T-helper 17 cell (primary cell): ENCODE measurements at places on chromosomes 7 and 10. TPM values are rescaled to one million over a fixed set of nuclear protein-coding genes. Genes with fewer than 3 reads are reported as not detected.

DNA sequence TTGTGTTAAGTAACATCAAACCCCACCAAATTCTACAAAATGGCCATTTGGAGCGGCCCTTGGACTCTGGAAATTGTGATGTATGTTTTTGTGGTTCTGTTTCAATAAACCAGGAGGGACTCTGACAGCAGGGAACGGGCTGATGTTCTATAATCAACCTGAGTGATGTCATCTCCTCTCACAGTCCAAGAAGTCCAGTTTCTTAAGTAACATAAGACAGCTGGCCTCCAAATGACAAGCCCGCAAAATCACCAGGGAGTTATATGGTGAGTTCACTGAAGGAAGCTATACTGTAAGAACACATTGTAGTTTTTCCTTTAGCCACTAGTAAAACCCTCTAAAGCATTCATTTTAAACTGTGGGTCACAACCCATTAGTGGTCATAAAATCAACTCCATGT is 34.0 kb downstream of the GOT1 start:
- DNase-seq, result no peak

DNA sequence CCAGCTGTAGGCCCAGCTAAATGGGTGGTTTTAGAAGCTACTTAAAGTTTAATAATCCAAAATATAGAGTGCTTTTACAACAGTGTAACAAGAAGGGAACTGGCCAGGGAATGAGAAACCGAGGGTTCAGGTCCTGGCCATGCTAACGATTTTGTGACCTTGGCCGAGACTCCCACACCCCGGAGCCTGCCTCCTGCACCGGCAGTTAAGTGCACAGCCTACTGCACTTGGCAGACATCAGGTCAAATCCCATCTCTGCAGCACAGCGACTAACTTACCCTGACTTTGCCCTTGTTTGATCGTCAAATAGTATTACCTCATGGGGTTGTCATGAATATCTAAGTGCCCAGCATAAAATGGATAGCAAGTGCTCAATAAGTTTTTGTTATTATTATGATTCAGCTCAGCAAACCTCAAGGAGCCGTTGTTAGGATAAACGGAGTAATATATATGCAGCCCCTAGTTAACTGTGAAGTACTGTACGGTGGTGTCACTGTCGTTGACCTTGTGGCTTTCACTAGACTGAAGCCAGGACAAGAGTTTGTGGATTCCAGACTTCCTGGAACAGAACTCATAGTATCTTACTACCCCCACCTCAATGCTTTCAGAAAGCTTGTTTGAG is 35.5 kb downstream of the LYZL1 start:
- no peak for DNase-seq

DNA sequence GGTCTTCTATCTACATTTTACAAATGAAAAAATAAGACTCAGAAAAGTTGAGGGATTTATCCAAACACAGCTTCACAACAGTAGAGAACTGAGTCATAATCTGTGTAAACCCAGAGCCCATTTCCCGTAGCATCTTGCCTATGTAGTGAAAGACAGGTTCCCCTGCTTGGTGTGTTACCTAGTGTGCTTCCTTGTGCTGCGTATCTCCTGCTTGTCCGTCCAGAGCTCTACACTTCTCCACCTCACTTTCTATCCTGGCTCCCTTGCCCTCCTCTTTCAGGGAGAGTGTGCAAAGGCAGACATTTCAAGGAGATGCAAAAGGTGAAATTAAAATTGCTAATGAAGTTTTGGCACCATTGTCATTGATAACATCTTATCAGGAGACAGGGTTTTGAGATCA is 1.4 kb upstream of the ASNS start:
- DNase-seq, result no peak

GRCh38 chr10:51965451-51965850 is 266.1 kb upstream of the CSTF2T start:
- DNase-seq, result no peak

GRCh38 chr10:75771606-75772005 is 340.2 kb downstream of the LRMDA start:
- no peak for DNase-seq

- no peak for DNase-seq
Measured at GRCh38 chr10:103643381-103643780, 149.9 kb downstream of the NEURL1 start.

- DNase-seq, result no peak
Measured at GRCh38 chr10:29731760-29732159, 97.0 kb upstream of the SVIL start.

- no peak for DNase-seq
Measured at GRCh38 chr10:73083221-73083620, 13.4 kb downstream of the P4HA1 start.

- DNase-seq, result no peak
Measured at GRCh38 chr10:25820874-25821273, 113.2 kb upstream of the MYO3A start.

- no peak for DNase-seq
Measured at GRCh38 chr10:2519139-2519538, 548.2 kb upstream of the PFKP start.

- no peak for DNase-seq
Measured at GRCh38 chr7:144653449-144653848, 182.4 kb downstream of the TPK1 start.

- DNase-seq, result no peak
Measured at GRCh38 chr7:101913851-101914250, 96.4 kb downstream of the CUX1 start.

DNA sequence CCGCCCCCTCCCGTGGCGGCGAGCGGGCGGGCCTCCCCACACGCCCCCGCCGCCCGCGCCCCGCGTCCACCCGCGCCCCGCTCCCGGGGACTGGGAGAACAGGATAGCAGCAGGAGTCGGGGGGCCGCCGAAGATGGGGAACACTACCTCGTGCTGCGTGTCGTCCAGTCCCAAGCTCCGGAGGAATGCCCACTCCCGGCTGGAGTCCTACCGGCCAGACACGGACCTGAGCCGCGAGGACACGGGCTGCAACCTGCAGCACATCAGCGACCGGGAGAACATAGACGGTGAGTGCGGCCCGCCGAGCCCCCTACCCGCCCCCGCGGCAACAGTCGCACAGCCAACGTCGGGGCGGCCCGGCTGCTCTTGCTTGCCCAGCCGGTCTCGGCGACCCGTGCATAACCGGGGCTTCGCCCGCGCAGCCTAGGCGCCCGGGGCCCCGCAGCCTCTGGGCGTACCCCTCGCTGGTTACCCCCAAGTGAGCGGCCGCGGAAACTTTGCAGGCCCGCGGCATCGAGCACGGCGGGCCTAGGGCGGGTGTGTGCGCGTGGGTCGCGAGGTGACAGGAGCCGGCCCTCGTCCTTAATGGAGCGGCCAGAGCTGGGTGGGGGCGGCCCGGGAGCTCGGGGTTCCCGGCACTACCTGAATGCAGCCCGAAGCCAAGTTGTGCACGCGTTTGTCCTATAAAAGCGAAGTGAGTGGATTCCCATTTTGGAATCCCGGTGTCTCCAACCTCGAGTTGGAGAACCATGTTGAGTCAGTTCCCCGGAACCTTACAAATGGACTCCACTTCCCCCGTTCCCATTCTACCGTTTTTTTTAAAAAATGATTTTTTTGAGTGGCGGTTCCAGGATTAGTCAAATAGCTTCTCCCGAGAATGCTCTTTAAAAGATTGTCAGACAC is 863 bp downstream of the CCNY start:
- peak; percentile 14 for DNase-seq

GRCh38 chr10:73414230-73414945 is 530 bp upstream of the ANXA7 start:
- no peak for DNase-seq

DNA sequence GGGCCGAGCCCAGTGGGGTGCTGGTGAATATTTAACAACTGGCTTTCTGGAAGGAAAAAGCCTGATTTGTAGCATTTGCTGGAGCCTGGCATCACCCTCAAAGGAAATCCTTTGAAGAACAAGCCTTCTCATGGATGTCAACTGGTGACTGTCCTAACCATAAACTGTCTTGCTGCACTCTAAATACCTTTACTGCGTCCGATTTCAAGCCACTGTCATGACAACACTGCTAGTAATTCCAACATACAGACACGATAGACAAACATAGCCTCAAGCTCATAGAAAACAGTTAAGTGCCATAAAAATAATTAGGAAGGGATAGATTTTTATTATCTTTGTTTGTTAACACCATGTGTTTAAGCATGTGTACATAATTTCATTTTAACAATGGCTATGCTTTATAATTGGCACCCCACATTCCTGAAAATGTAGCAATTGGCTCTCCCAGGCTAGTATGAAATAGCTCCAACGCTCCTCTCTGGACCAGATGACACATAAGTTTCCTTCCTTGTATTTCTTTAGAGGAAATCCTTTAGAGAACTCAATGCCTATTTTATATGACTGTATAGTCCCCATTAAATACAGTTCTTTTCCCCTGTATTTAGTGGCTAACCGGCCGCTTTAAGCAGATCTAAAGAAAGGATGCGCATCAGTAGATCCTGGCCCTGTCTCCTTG is 273.4 kb downstream of the PRPF18 start:
- no peak for DNase-seq

DNA sequence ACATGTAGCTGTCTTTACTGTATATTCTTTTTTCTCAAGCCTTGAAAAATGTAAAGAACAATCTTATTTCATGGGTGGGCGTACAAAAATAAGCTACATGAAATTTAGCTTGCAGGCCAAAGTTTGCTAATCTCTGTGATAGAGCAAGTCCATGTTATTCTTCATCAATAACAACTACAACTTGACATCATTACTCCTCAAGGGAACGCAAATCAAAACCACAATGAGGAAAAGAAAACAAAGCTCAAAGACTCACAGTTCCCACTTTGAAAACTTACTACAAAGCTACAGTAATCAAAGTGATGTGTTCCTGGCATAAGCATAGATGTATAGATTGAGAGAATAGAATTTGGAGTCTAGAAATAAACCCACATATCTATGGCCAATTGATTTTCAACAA is 62.5 kb downstream of the GNA12 start:
- DNase-seq, result no peak

- no peak for DNase-seq
Measured at GRCh38 chr7:69893906-69894305, 295.6 kb downstream of the AUTS2 start.

DNA sequence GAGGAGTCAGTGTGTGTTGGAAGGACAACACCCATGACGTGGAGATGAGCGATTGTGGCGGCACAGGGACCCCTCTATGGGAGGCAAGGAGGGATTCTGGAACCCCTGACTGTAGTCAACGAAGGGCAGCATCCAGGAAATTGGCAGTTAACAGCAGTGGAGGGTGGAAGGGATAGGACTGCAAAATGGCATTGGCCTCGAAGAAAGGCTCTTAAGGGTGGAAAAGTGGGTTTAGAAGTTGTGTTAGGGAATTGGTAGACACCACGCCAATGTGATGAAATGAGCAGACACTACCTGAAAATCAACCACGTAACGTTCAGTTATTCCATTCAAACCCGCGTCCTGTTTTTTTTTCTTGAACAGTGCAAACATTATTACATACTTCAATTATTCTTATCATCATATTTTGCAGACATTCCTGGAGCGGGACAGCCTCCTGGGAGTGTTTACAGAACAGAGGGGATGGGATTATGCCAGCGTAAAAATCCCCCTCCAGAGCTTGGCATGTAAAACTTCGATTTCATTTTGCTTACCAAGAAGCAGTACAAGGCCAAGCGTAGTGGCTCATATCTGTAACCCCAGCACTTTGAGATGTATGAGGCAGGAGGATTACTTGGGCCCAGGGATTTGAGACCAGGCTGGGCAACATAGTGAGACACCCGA is 272.1 kb downstream of the WDR37 start:
- no peak for DNase-seq

DNA sequence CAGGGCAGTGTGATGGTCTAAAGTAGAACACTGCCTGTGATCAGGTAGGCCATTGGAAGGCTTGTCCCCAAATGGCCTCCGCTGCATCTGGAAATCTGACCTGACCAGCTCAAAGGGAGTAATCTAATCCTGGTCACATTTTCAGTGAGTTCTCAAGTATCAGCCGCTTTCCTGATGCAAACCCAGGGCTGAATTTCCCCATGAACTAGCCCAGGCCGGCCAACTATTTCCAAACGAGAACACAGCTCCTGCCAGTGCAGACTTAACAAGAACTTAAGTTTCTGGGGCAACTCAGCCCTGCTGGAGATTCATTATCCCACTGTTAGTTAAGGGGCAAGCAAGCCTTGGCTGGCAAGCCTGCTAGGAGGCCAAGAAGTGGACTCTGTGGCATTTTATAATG is 59.6 kb upstream of the FAM180A start:
- DNase-seq, result no peak

GRCh38 chr7:32200646-32201045 is 130.4 kb upstream of the PDE1C start:
- DNase-seq, result no peak

DNA sequence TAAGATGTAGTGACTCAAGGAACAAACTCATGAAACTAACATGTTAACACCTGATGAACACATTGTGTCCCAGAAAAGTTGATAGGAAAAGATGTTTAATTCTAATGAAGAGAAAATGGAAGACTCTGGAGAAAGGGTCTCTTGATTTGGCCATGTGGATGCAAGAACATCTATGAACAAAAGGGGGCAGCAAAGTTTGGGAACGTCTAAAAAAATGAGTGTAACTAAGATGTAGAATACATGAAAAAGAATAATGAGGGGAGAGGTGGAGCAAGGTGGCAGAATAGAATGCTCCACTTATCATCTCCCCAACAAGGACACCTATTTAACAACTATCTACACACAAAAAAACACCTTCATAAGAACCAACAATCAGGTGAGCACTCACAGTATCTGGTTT is 805.1 kb downstream of the TNS3 start:
- DNase-seq, result no peak

GRCh38 chr10:86018735-86019058 is 347.9 kb downstream of the GRID1 start:
- no peak for DNase-seq

DNA sequence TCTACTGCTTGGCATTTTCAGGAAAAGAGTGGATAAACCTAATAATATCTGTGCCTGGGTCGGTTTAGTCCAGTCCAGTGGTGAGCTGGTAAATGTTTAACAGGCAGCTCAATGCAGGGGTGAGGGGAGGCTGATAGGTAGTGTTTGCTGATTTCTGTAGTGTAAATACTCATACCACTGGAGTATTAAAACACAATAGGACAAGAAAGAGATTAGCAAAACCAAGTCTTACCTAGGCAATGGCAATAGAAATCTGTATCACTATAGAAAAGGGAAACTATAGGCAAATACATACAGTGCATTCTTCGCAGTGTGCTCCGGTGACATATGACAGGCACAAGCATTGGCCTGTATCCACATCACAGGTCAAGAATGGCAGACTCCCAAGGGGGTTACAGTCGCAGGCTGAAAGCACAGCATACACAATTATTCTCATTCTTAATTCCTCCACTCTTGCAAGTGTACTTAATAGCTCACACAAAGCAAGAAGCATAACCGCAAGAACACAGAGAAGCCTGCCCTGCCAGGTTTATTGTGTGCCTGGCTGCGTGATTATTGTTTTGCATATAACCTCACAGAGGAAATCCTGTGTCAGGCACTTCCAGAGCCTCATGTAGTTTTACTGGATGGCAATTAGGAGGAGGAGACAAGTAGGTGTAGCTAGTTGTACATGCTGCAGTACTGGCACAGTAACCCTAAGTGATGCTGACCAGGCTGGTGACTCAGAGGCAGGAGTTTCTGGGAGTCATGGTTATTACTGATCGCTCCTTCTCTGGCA is 35.0 kb downstream of the LAMB4 start:
- DNase-seq, result no peak

The HECW1 gene
- total RNA-seq, result not detected

The SPDYE6 gene
- total RNA-seq, result not detected

The ZNF804B gene
- not detected for total RNA-seq

The FFAR4 gene
- total RNA-seq, result not detected

The PLXNA4 gene
- total RNA-seq, result 9.5 TPM

The DNMBP gene
- total RNA-seq, result 2.5 TPM

The KIFBP gene
- 5.5 TPM for total RNA-seq

The SLC39A12 gene
- not detected for total RNA-seq

The RPEL1 gene
- total RNA-seq, result not detected

The TMEM229A gene
- total RNA-seq, result not detected

The C10orf120 gene
- total RNA-seq, result not detected

The PAPOLB gene
- not detected for total RNA-seq

The SH2D4B gene
- 0.18 TPM for total RNA-seq
